ENCODE measurements at places on chromosomes 7 and 10.
A peak's percentile ranks its signal among the peaks of the same experiment; 100 is the strongest.

DNA sequence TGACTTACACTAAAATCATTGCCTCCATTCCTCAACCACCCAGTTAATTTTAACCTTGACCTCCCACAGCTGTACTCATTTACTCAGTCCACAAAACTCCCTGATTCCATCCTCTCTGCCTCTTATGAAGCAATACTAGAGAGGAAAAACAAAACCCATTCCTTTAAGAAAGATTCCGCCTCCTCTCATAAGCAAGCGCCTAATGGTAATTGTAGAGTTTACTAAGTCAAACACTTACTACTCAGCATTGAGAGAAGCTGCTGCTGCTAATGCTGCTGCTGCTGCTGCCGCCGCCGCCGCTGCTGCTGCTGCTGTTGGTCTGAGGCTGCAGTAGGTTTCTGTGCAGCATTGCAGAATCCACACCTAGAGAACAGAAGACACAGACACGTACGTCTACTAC is 2.1 kb upstream of the ADD3 start:
- DNase-seq, result peak; percentile 15

DNA sequence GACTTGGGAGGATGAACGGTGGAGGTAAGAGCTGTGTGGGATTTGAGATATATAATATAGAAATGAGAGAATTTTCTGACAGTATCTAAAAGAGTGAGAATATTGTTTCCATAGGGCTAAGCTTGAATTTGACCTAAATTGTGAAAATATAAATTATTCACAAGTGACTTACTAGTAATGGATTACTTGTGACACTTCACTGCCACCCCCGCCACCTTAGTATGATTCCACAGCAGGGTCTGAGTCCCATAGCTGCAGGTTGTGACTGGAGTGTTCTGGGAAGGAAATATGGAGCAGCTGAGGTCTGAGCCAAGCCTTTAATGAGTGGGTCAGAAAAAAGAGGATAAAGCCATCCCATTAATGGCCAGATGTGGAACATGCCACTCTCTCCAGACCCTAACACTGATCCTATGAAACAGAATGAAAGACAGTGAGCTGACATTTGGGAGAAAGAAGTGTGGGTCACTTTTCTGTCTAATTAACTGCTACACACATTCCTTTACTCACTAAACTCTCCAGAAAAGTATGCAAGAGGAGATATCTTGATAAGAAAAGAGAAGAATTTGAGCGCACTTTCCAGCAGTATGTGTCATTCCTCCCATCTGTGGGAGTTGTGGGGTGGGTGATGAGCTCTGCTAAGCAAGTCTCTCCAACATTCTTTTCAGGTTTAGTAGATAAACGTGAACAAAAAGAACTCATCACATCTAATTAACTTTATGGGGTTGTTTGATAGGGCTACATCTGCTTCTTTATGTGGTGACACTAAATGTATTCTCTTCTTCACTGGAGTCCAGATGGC is 1193.4 kb downstream of the SORCS3 start:
- no peak for DNase-seq

DNA sequence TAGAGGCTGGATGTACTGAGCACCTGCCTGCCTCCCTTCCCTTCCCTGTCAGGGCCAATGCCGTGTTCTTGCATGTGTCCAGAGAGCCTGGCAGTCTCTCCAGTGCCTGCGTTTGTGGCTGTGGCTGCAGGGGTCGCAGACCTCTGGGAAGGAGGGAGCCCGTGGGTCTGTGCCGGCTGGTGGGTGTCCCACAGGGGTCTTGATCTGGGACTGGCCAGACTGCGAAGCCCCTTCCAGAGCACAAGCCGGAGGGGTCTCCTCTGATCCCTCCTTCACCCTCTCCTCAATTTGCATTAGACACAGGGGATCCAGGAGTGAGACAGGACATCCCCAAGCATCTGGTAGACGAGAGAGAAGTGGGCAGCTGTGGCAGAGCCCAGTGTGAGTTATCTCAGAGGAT is 199.2 kb downstream of the ADARB2 start:
- no peak for DNase-seq

- DNase-seq, result no peak
Observed at GRCh38 chr7:47951374-47951773, 3.1 kb upstream of the PKD1L1 start.

GRCh38 chr7:84137812-84138211 is 56.8 kb downstream of the SEMA3A start:
- DNase-seq, result no peak

DNA sequence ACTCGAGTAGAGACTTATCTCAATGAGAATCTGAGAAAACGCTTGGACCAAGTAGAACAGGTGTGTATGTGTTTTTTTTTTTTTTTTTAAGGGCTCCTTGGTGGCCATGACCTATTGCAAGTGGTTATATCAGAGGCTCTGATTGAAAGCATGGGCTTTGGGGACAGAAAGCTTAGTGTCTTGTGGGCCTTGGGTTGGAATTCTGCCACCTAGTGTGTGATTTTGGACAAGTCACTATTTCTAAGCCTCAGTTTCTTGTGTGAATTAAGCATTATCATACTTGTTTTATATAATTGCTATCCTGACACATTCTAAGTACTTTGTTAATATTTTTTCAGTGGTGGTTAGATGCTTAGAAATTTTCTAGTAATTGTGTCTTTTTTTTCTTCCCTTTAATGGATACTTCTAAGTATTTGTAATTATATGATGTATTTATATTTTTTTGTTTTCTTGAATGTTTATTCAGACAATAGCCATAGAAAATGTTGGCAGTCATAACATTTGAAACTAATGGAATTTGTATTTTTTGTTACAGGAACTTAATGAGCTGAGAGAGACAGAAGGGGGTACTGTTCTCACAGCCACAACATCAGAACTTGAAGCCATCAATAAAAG is 33.1 kb downstream of the SMC3 start:
- peak; percentile 32 for DNase-seq

- DNase-seq, result no peak
Observed at GRCh38 chr10:79488336-79488735, 24.0 kb upstream of the EIF5AL1 start.

DNA sequence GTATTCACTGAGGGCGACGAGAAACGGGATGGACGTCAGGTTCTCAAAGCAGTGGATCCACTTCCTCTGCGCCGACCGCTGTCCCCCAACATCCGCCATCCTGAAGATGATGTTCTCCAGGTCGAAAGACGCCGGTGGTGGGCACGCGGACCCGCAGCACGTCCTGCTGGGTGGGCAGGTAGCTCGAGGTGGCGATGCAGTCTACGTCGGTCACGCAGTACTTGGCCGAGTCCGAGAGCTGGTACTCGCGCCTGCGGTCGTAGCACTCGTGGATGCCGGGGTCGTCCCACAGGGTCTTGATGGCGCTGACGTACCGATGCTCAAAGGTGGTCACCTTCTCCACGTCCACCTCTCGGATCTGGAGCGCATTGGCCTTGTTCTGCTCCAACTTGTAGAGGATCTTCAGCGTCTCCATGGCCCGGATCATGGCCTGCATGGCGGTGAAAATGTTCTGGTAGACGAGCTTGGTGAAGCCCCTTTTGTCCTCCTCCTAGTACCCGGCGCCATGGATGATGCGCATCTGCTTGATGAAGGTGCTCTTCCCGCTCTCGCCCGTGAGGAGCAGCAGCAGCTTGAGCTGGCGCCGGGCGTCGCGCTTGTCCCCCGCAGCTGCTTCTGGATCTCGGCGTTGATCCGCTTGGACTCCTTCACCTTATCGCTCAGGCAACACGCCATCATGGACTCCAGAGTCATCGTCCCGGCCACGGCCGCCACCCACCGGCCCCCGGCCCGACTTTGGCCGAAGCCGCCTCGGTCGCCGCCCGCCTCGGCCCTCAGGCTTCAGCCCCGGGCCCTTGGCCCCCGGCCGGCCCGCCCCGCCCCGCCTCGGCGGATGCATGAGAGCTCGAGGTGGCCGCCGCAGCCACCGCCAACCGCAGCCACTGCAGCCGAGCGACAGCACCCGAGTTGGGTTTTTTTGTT is 122.9 kb upstream of the KCTD7 start:
- no peak for DNase-seq

DNA sequence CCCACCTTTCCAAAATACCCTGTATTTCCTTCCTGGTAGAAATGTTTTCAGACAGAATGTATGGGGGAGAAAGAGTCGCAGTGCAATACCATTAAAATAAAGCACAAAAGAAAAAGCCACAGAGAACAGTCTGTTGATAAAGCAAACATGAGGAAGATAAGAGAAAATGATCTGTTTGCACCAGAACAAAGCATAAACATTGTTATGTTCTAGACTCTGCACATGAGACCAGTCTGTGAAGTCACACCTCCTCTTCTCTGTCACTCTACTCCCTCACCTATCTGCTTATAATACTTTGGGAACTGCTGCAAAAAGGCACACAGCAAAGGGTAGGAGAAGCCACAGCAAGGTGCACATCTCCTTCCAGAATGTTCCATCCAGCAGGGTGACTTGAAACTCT is 67.2 kb upstream of the LRGUK start:
- DNase-seq, result no peak

DNA sequence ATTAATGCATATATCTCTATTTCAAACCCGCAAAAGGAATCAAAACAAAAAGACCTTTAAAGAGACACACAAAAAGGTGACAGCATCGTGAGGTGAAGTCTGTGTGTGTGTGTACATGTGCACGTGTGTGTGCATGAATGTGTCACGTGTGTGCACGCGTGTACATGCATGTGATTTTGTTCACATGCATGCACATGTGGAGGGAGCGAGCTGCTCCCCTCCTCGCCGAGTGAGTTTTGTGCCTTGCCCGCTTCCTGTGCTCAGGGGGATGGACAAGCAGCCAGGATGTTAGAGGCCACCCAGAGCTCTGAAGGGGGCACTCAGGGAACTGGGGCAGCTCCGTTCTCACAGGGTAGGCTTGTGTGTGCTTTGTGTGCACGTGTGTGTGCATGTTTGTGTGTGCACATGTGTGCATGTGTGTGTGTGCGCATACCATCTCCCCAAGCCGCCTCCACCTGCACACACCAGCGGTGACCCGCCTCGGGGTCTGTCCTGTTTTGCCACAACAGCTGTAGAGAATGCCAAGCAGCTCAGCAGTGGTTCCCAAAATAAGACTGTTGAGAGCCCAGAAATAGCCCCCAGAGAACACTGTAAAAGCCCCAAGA is 191.2 kb downstream of the PTPRN2 start:
- DNase-seq, result no peak

DNA sequence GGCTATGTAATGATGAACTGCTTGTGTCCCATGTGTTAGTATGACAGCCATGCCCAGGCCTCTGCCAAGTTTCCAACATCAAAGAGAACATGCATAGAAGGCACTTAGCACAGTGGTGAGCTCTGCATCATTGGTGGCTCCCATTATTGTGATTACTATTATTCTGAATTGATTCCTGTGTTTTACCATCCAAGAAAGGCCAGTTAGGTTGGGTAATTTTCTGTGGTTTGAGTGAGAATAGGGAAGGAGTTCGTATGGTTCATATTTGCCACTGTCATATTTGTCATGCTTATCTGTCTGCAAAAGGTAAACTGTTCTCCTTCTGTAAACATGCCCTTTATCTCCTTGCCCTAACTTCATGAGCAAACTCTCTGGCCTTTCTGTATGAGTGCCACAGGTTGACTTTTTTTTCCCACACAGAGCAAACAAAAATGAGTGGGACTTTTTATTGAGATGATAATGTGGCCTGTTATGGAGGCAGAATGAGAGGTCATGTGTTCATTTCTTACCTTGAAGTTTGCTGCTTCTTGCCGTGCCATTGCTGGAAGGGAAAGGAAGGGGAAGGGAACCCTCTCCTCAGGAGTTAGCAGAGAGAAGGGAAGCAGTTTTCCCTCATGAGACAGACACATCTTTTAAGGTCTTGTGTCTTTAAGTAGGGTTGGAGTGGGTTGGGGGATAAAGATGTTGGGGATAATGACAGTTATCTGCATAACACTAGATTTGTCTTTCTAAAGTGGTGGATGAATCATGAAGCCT is 301.9 kb downstream of the LRMDA start:
- DNase-seq, result no peak

- DNase-seq, result no peak
Observed at GRCh38 chr10:132446661-132447445, 49.9 kb downstream of the PWWP2B start.

- DNase-seq, result no peak
Observed at GRCh38 chr10:35019041-35020024, 70.8 kb downstream of the CUL2 start.

DNA sequence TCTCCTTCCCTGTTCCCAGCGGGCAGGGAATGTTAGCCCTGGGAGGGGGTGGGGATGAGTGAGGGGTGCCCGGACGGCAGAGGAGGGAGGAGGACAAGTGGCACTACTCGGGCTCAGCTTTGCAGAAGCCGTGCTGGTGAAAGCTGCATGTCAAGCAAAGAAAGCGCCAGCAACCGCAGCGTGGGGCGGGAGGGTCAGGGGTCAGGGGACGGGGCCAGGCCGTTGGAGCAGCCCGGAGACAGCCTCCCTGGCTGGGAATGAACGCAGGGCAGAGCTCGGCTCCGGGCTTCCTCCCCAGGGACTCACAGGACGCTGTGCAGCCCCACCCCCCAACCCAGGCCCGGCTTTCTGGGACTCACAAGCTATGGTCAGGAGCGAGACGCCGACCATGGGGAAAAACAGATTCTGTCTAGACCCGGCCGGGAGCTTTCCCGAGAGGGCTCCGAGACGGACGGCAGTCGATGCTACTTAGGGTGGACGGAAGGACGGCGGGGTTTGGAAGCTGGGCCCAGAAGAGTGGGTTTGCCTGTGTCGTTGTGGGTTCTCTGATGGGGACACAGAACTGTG is 113.4 kb downstream of the VIPR2 start:
- DNase-seq, result no peak

GRCh38 chr7:46513447-46513848 is 592.4 kb upstream of the IGFBP3 start:
- no peak for DNase-seq

DNA sequence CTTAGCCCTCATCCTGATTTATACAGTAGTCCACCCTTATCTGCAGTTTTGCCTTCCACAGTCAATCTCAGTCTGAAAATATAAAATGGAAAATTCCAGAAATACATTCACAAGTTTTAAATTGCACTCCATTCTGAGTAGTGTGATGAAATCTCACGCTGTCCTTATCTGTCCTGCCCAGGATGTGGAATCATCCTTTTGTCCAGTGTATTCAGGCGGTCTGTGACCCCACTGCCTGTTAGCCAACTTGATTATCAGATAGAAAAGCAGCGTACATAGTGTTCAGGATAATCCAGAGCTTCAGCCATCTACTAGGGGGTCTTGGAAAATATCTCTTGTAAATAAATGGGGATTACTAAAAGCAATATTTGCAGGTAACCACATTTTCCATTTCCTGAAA is 146.3 kb downstream of the MALRD1 start:
- no peak for DNase-seq

- no peak for DNase-seq
Observed at GRCh38 chr10:1660386-1660785, 76.9 kb downstream of the ADARB2 start.

DNA sequence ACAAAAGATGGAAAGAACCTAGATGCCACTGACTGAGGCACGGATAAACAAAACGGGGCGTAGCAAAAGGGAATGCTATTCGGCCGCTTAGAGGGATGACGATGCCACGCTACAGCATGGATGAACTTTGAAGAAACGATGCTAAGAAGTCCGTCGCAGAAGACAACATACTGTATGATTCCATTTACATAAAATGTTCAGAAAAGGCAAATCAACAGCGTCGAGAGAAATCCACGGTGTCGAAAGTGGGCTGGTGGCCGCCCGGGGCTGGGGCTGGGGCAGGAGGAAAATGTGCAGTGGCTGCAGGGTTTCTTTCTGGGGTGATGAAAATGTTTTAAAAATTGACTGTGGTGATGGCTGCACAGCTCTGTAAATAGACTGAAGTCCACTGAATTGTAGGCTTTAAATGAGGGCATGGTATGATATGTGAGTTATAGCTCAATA is 24.1 kb downstream of the GNA12 start:
- no peak for DNase-seq

- no peak for DNase-seq
Observed at GRCh38 chr10:123149568-123150270, 1.8 kb downstream of the HMX2 start.

Measured in NCI-H1694 (cell line).